ENCODE measurements at places on chromosomes 2 and 18. TPM values are rescaled to one million over a fixed set of nuclear protein-coding genes. Genes with fewer than 3 reads are reported as not detected.

Gene STAT4
- 11.6 TPM for total RNA-seq

Gene DSC2
- under 0.01 TPM for total RNA-seq

Gene SCN2A
- 2.0 TPM for total RNA-seq

Gene IFIH1
- 8.5 TPM for total RNA-seq

Gene CAPG
- 28.4 TPM for total RNA-seq

Gene GAD1
- total RNA-seq, result under 0.01 TPM

Gene ADI1
- total RNA-seq, result 52.7 TPM

Gene OR6B2
- not detected for total RNA-seq

Gene TUBA3E
- total RNA-seq, result not detected

Gene ALPI
- not detected for total RNA-seq

Gene CD8A
- total RNA-seq, result not detected

Gene CRYBA2
- not detected for total RNA-seq

Gene IL1A
- 8.2 TPM for total RNA-seq

Gene CCDC85A
- 5.4 TPM for total RNA-seq

Gene TEKT4
- total RNA-seq, result not detected

Gene DCC
- 0.19 TPM for total RNA-seq

Gene SLC25A52
- total RNA-seq, result not detected

Gene ACTR3
- total RNA-seq, result 358 TPM

Gene SPATS2L
- 60.6 TPM for total RNA-seq

Gene UGT1A4
- not detected for total RNA-seq

Gene UPP2
- not detected for total RNA-seq

Gene ALPP
- total RNA-seq, result not detected

Gene TMEM163
- total RNA-seq, result not detected

Gene NCKAP5
- total RNA-seq, result 9.9 TPM

Gene UGT1A5
- total RNA-seq, result not detected

Gene GORASP2
- total RNA-seq, result 33.5 TPM

Gene PRKD3
- 58.1 TPM for total RNA-seq

Gene ZSCAN30
- 13.8 TPM for total RNA-seq

Gene UGT1A10
- total RNA-seq, result not detected

Gene LAMA3
- total RNA-seq, result 4.8 TPM

Gene SERPINB3
- total RNA-seq, result not detected

Gene VWC2L
- total RNA-seq, result not detected

Gene ALLC
- total RNA-seq, result under 0.01 TPM

Gene SLC8A1
- total RNA-seq, result 131 TPM

Gene CRYGD
- total RNA-seq, result not detected

Gene LINC00305
- not detected for total RNA-seq
